ENCODE measurements at places on chromosomes 5 and 9. TPM values are rescaled to one million over a fixed set of nuclear protein-coding genes. Genes with fewer than 3 reads are reported as not detected.

DNA sequence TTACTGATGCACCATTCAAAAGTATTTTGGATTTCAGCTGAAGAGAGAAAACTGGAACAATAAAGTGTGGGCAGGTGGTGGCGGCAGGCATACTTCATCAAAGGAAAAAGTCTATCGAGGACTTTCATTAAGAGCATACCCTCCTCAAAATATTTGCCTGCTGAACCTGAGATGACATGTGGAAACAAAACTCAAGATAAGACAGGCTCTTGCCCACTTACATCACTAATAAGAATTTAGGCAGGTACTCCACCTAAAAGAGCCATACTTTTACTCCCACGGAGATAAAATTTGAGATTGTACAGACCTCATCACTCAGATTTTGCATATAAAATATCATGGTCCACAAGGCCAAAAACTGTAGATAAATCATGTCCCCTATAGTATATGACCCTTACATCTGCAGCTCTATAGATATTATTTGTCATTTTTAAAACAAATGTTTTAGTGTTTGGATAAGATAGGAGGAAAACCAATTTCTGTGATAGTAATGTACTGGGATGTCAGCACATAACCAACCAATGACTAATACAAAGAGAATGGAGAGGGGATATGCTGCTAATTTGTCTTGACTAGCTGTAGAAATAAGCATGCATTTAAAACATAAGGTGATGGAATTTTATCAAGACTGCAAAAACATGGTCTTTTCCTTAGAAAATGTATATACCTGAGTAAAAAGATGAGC is 730.6 kb upstream of the ZNF608 start:
- DNase-seq, result no peak

The PHF24 gene
- 0.21 TPM for polyA plus RNA-seq

The ZBTB43 gene
- 15.5 TPM for polyA plus RNA-seq

- no peak for DNase-seq
Measured at GRCh38 chr5:38538161-38538560, 18.3 kb downstream of the LIFR start.

The RASEF gene
- 7.9 TPM for polyA plus RNA-seq

- no peak for DNase-seq
Measured at GRCh38 chr5:73459366-73459765, 10.8 kb upstream of the FOXD1 start.

The PCDHGB4 gene
- 4.4 TPM for polyA plus RNA-seq

The DMRT3 gene
- polyA plus RNA-seq, result 1.8 TPM

The BRINP1 gene
- polyA plus RNA-seq, result 6.0 TPM

- DNase-seq, result no peak
Measured at GRCh38 chr9:134811673-134812342, 68.8 kb upstream of the FCN2 start.

GRCh38 chr5:59485107-59485506 is 408.4 kb downstream of the PDE4D start:
- DNase-seq, result no peak

DNA sequence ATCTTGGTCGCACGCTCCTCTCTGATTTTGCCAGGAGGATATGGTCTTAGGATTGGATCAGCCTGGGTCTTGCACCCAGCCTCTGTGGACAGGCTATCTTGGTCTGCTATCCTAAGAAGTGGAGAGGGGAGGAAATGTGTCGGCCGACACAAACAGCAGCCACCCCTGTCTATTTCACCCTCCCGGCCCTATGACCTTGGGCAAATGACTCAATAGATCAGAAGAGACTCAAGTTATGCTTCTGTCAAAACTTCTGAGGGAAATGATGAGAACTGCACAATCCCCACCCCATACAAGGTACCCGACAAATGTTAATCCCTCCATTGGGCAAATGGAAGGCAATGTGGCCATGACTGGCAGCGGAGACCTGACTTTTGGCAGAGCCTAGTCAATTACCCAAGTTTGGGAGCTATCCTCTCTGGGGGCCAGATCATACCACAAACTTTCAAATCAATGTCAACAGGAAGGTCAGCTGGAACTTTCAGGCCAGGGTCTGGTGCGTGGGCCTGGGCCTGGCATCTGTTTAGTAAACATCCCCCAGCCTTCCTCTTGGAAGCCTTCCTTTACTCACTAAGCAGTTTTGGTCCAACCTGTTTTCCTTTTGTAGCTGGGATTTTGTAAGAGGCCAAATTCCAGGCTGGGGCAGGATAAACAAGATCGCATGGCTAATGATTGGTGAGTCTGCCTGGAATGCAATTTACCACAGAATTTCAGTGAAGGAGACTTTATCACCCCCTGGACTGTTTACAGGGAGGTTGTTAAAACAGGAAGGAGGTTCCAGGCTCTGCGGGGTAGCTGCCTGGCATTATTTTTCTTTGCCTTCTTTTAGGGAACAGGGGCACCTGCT is 64.2 kb upstream of the CPEB4 start:
- DNase-seq, result no peak

The FCN2 gene
- 0.83 TPM for polyA plus RNA-seq
